ENCODE measurements at places on chromosomes 16 and 17.

DNA sequence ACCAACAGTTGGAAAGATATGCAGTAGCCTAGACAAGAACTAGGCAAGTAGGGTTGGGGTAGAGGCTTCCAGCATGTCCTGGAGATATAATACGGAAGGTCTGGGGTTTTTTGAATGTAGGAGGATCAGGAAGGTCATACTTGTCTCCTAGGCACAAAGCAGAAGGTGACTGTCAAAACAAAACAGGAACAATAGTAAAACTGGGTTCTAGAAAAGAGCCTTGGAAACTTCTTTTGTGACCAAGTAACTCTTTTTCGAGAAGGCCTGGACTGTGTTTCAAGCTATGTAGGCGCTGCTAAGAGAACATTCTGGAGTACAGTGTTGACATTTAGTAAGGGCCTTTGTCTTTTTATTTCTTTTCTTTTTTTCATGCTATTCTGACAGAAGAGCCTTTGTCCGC lies 26.9 kb upstream of the TENT4B start:
- no peak for DNase-seq

DNA sequence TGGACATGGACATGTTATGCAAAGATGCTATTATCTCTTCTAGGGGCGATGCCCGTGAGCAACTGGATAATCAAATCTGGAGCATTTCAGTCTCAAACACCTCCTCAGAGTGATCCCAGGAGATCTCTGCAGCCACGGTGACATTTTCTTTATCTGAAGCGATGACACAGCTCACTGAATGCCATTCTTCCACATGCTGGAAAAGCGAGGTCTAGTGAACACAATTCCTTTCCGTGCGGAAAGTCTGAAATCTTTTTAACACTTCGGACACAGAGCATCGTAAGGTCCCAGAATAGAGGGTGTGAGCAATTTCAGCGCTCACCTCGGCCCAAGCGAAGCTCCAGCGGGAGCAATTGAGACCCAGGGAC lies 531 bp upstream of the HASPIN start:
- DNase-seq, result no peak

DNA sequence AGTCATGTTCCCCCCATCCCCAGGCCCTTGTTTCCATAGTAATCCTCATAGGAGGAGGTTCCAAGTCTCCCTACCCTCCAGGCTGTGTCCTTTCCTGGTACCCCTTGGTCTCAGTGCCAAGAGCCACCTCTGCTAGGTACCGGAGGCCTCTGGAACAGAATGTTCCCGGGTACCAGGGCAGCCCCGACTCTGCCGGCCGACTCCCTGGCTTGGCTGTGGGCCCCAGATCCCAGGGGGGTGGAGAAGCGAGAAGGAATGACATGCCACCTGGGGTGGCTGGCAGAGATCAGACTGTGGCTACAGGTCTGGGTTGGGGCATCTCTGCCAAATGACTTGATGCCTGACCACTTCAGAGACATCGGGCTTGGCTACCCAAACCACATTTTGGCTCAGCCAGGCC lies 3.6 kb downstream of the STAC2 start:
- DNase-seq, result no peak

DNA sequence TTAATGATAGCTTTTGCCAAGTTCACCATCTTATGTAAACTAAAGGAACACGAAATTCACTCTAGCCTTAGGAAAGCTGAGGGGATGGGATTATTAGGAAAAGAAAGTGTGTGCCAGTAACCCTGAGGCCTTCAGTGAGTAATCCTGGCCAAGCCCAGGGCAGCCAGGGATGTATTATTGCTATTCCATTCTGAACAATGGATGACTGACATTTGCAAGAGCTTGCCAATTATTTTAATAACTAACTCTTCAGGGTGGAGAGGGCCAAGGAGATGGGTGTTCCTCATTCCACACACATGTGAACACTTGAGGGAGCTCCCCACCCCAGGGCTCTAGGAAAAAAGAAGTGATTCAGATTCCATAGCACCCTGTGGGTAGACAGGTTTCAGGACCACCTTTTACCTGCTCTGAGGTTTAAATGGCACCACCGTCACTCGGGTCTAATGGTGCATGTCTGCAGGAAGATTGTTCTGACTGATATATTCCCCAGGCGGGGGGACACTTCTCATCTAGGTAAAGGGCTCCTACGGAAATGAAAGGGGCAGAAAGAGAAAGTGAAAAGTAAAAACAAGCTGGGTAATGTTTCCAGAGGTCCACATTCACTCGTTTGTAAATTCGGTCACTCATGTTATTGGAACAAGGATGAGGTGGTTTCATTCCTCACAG lies 41.5 kb downstream of the TK2 start:
- DNase-seq, result no peak

DNA sequence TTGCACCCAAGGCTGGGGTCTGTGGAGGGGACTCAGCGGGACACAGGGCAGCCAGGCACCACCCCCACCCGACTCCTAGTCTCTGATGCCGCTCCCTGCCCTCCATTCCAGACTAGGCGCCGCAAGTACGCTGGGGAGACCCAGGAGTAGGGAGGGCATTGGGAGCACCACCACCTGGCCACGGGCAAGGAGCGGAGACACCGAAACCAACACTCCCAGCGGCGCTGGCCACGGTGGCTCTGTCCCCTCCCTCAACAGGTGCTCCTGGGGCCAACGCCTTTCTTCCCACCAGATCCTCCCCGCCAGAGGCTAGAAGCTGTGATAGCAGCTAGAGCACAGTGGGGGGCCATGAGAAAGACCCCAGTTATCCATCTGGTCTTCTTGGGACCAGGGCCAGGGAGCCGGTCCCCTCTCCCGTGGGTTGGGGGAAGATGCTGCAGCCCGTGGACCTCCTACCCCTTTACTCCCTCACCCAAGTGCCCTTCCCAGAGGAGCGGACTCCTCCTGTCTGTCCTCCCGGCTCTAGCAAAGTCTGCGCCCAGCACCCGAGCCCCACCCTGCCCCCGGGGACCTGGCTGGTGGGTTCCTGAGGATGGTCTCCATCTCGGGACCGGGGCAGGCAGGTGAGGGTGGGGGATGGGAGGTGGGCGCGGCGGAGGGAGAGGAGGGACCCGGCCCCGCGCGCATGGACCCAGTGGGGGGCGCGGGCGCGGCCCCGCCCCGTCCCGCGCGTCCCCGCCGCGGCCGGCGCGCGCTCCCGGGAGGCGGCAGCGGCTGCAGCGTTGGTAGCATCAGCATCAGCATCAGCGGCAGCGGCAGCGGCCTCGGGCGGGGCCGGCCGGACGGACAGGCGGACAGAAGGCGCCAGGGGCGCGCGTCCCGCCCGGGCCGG lies at the start of gene SYNGR3:
Gene SYNGR3 (plus strand): TSS at position 762 of the 892 bp plus-strand sequence. CDS start 133 bp downstream, outside the sequence.
- DNase-seq, result no peak

DNA sequence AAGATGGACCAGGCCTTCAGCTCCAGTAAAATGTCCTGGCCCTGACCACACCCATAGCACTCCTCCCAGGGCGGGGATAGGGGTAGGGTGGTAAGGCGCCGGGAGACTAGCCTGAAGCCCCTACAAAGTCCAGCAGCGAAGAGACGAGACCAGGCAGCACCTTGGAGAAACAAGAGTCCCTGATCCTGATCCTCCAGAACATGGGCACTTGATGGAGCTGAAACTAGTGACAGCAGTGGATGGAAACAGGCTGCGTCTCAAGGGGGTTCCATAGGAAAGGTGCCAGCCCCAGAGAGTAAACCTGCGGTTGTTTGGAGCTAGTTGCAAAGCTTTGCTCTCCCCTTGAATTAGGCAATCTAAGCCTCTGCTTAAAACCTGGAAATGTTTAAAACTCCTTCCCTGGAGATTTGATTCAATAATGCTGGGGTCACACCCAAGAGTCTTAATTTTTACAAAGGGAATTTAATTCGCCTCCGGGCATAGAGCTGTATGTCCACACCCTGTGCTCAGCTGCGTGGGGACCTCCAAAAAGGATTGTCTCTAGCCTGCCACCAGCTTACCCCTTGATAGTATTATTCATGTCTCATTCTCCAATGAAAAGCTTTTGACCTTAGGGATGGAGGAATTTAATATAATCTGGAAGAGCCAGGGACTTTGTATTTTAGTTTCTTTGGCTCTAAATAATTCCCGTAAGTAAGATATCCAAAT lies 258.6 kb downstream of the PMP22 start:
- no peak for DNase-seq

DNA sequence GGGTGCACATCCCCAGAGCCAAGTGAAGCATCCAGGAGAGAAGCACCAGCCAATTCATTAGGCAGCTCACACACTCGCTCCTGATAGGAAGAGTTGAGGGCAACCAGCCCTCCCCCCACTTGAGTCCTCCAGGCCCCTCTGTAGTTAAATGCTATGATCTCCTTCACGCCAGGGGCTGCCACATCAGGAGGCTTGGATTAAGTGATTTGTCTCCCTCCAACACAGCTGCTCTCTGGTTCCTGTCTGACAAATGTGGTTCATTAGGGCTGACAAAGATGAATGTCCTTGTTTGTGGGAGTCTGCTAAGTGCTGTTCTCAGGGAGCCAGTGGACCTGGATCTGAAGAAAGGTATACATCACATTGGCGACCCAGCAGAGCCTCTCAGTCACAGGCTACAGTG lies 94.5 kb upstream of the WSCD1 start:
- no peak for DNase-seq

DNA sequence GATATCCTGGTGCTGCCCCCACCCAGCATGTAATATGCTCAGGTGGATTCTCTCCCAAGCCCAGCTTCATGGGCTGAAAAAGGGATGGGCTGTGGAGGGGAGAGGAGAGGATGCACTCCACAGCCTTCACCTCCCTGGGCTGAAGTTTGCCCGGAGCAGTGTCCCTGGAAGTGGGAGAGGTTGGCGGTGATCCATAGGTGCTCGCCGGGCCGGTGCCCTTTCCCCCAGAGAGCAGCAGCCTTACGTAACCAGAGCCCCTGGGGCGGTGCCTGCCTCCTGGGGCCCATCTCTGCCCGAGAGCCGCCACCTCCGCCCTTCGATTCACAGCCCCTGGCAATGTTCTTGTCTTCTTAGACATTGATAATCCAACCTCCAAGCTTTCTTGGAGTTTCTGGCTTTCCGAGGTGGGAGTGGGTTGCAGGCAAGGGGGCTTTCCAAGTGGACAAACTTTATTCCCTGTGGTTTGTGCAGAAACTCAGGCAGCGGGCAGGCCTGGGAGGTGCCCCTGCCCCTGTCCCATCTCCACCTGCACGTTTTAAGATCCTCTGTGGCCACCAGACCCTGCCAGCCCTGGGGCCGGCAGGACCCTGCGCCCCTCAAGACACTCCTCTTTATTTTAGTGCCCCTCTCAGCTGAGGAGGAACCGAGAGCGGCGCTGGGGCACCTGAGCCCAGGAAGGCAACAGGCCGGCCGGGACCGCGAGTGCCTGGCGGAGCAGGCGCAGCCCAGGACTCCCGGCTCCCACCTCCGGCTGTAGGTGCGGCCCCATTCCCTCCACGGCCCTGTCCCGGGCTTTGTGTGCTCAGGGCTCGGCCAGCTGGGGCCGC lies 3.1 kb upstream of the WDR90 start:
- no peak for DNase-seq

GRCh38 chr17:69348429-69348828 lies 21.5 kb upstream of the ABCA5 start:
- no peak for DNase-seq

DNA sequence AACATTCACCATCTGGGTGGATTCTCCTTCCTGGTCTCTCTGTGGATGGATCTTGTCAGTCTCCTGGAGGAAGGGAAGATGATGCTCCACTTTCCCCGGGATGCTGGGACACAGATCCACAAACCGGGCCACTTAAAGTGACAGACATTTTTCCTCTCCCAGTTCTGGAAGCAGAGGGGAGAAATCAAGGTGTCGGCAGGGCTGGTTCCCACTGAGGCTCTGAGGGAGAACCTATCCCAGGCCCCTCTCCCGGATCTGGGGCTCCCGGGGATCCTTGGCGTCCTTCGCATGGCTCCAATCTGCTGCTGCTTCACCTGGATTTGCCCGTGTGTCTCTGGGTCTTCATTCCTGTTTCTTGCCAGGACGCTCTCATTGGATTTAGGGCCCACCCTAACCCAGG lies 263.1 kb upstream of the TNRC6C start:
- no peak for DNase-seq

DNA sequence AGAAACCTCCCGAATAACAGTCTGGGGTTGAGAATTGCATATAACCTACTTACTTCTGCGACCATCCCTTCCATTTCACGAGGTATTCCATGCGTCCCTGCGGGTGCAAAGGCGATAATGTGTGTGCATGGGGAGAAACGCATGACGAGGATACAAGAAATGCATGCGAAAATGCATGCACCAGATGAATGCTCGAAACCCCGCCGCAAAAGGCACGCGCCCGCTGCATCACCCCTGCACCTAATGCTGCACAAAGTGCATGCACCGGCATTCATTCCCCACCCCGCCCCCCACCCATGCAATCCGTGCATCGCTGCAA lies 474 bp downstream of the CBX8 start:
- DNase-seq, result no peak

DNA sequence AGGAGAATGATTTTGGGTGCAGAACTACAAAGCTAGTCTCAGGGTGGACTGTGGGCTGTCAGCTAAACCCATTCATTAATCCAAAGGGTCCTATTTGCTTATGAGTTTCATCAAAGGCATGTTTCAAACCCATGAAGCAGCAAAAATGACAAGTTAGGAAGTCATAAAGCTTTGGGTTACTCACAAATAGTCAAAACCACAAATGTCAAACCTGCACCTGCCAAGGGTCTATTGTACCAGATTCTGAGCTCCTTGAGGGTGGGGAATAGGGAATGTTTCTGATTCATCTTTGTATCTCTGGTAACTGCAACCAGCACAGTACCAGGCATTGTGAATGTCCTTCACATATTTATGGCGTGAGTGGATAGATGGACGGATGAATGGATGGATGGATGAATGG lies 317.7 kb downstream of the MAF start:
- DNase-seq, result no peak

GRCh38 chr17:68457168-68457538 lies at the start of gene WIPI1:
TSS of gene WIPI1 (minus strand) at chr17:68457496. CDS start at chr17:68457421, 75 bp downstream.
- no peak for DNase-seq

DNA sequence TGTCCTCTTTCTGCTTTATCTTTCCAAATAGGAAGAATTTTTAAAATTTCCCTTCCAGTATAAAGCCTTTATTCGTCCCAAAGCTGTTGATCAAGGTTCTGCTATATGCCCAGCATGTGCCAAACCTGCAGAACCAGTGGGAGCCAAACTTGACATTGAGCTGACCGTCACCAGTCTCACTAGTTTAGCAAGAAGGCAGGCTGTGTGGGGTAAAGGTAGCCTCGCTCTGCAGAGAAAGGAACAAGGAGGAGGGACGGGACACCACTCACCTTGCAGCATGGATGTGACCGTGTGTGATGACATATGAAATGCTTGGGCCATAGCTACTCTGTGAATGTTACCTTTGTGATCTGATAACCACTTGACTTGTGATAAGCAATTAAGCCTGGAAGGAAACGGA lies 392.2 kb downstream of the CPPED1 start:
- no peak for DNase-seq

DNA sequence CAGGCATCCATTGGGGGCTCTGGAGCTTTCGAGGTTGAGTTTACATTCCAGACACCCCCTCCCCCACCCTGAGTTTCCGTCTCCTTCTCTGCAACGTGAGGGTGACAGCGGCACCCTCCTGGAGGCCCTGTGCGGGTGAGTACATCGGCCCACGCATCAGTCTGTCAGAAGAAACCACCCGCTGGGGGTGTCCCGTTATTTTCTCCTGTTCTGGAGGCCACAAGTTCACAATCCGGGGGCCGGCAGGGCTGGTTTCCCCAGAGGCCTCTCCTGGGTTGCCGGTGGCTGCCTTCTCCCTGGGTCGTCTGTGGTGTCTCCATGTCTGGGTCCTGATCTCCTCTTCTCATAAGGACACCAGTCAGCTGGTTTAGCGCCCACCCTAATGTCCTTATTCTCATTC lies 35.7 kb downstream of the GSE1 start:
- DNase-seq, result no peak

- no peak for DNase-seq
Observed at GRCh38 chr17:61981323-61981722, 53.5 kb upstream of the INTS2 start.

- no peak for DNase-seq
Observed at GRCh38 chr17:48591255-48592056, 1.4 kb upstream of the HOXB3 start.

GRCh38 chr17:27512511-27513346 lies 56.5 kb downstream of the KSR1 start:
- no peak for DNase-seq
